Activated T-helper 2 cell treated with anti-CD3 and anti-CD28 coated beads, Interferon-gamma antibody, Interleukin-2, Interleukin-4, amounts not matched to agents 10 μg/mL and 5 μg/mL and 100 μg/mL, durations not matched to agents 14 hours and 24 hours and 36 hours (primary cell): ENCODE measurements at places on chromosomes 1 and 21.

GRCh38 chr1:25848531-25848930, 10.7 kb downstream of the AUNIP start:
- DNase-seq, result no peak
- H3K4me3 ChIP-seq, result no peak overlapping the region
- no peaks in the 10 kb centered on the region for H3K4me1 ChIP-seq
- no peak overlapping the region for H3K27ac ChIP-seq

DNA sequence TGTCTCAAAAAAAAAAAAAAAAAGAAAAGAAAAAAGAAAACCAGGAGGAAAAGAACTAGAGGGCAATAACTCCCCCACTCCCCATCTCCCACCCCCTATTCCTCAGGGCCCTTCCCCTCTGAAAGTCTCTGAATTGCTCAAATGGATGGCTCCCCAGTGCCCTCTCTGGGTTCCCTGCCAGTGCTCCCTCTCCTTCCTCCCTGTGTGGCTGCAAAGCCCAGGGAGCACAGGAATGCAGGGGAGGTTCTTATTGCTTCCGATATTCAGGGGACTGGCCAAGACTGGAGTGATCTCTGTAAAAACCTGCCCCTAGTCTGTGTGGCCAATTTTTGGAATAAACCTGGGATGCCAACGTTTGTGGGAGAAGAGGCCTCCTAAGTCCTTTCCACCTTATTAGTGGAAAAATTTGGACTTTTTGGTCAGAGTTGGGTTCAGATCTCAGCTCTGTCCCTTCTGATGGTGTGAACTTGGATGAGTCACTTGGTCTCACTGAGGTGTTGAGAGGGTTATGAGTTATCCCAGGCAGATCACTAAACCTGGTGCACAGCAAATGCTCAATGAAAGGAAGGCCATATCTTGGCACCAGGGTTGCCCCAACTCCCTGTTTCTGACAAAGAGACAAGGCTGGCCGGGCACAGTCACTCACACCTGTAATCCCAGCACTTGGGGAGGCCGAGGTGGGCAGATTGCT, 13.4 kb upstream of the ARHGEF10L start:
- no peak overlapping the region for H3K27ac ChIP-seq
- no peaks in the 10 kb centered on the region for H3K27me3 ChIP-seq
- H3K36me3 ChIP-seq, result no peaks in the 10 kb centered on the region

DNA sequence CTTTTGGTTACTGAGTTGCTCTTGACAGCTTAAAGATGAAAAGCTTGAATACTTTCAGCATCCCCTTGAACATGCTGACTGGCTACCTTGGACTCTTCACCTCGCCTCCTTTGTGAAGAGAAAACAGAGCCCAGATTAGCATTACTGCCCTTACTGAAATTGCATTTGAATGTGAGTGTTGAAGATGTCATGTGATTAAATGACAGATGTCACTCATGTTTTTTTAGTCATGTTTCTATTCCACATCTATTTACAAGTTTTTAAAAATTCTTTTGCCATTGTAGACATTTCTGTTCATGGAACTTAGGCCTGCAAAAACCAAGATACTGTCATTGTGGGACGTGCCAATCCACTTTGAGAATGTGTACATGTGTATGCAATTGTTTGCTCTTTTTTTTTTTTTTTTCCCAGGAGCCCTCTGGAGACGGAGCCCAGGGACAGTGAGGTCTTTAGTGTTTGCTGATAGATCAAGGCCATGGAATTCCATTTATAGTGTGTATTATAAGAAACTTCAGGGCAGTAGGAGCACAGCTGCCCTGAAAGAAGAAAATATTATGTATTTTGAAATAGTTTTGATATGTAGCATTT, 25.7 kb upstream of the IVNS1ABP start:
- no peak overlapping the region for H3K27ac ChIP-seq
- DNase-seq, result no peak
- peaks cover 4% of the 10 kb centered on the region for H3K36me3 ChIP-seq
- H3K4me3 ChIP-seq, result no peak overlapping the region

DNA sequence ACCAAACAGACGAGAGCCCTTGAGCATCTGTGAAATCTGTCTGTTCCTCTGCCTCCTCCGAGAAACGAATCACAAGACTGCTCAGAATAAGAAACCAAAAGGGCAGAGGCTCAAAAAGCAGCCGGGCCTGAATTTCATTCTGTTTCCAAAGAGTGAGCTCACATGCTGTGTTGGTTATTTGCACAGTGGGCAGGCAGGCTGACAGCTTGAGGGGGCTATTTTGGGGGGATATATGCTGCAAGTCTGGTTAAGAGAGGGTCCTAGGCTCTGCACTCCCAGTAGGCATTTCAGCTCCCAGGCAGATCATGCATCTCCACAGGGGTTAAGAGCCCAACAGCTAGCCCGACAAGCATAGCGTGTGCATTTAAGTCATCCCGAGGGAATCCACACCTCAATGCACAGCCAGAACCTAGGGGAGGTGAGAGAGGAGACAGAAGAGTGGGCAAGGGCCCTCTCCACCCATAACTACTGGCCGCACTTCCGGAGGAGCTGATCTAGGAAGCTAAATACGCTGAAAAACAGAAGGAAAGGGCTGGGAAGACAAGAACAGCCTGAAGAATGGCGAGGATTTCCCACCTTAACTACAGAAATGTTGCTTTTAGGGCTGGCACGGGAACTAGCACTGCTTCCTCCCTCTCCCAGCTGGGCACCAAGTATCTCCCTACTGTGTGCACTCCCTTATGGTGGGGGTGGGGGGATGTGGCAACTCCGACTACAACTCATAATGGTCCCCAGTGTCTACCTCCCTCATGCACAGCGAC, 3.7 kb downstream of the PGBD5 start:
- no peak for DNase-seq
- peaks cover 10% of the 10 kb centered on the region for H3K4me1 ChIP-seq
- H3K27me3 ChIP-seq, result peaks cover 49% of the 10 kb centered on the region
- no peak overlapping the region for H3K4me3 ChIP-seq

DNA sequence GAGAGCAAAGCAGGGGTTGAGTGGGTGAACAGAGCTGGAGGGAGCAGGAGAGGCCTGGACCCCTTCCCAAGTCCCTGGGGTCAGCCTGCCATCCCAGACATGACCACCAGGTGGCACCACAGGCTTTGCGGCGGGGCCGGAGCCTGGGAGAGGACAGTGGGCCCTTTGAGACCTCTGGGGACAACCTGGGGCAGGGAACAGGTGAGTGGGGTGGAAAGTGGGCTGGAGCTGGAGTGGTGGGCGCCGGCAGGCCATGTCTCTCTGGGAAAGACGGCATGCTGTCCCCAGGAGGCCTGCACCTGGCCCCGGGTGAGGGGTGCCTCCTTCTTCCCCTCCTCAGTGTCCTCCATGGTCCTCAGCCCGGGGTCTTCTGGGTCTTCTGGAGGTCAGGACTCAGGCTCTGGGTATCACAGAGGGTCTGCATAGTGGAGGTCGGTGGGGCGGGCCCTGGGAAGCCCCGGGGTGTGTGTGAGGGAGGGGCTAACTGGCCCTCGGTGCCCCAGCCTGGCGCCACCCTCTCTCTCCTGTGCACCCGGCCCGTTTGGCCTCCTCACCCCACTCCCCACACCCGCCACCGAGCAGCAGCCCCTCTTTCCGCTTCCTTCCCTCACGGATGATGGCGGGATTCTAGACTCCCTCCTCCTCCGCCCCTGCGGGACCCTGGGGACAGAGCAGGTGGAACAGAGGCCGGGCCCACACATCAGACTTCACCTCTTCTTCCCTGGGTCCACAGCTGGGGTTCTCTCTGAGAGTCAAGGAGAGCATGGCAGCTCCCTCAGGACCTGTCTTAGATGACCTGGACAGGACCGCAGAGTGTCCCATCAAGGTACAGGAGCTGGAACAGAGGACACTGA, 28.5 kb upstream of the PKP1 start:
- no peaks in the 10 kb centered on the region for H3K27me3 ChIP-seq
- no peaks in the 10 kb centered on the region for H3K4me1 ChIP-seq

DNA sequence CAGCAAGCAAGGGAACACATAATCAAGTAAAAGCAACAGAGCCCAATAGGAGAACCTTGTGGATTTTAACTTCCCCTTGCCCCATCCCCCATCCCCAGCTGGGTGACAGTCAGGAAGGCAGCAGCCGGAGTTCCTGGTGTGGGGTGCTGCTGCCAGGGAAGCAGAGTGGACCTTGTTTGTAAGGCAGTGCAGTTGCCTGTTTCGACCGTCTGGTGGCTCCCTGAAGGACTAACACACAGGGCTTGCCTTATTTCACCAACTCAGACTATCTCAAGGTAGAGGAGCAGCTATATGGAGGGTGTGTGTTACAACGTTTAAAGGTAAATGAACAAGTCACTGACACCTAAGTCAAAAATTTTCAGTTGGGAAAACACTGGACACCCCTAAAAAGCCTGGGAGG, 6.6 kb downstream of the KRTAP10-8 start:
- H3K27ac ChIP-seq, result peak overlapping the region; percentile 70
- peaks cover 22% of the 10 kb centered on the region for H3K36me3 ChIP-seq
- peaks cover 8% of the 10 kb centered on the region for H3K4me1 ChIP-seq
- no peaks in the 10 kb centered on the region for H3K27me3 ChIP-seq

DNA sequence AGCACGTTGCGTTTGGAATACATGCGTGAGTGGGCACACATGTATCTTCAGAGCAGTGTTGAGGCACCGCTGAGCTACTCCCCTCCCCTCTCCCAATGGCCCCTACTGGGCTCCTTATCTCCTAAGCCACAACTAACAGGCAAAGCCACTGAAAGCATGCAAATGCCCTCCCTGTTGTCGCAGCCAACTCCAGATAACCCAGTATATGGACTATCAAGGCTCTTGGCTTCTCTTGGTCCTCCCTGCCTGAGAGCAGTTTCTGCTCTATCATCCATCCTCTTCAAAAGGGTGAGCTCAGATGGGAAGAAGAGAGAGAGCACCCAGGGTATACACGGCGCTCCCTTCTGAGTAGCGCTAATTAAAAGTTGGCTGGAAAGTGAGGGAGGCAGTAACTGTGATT, 58.5 kb upstream of the CNTN2 start:
- peaks cover 14% of the 10 kb centered on the region for H3K27me3 ChIP-seq
- H3K27ac ChIP-seq, result no peak overlapping the region
- no peak for DNase-seq
- no peak overlapping the region for H3K4me3 ChIP-seq

- H3K27me3 ChIP-seq, result peaks cover 9% of the 10 kb centered on the region
- no peak overlapping the region for H3K27ac ChIP-seq
- H3K4me3 ChIP-seq, result no peak overlapping the region
- no peak for DNase-seq
- no peaks in the 10 kb centered on the region for H3K36me3 ChIP-seq
These were observed 307.0 kb upstream of the SGIP1 start for GRCh38 chr1:66226985-66227384.

GRCh38 chr21:36141513-36141925, 6.6 kb downstream of the CBR3 start:
- H3K4me3 ChIP-seq, result no peak overlapping the region
- H3K27me3 ChIP-seq, result no peaks in the 10 kb centered on the region
- H3K27ac ChIP-seq, result no peak overlapping the region
- H3K36me3 ChIP-seq, result peaks cover 48% of the 10 kb centered on the region

DNA sequence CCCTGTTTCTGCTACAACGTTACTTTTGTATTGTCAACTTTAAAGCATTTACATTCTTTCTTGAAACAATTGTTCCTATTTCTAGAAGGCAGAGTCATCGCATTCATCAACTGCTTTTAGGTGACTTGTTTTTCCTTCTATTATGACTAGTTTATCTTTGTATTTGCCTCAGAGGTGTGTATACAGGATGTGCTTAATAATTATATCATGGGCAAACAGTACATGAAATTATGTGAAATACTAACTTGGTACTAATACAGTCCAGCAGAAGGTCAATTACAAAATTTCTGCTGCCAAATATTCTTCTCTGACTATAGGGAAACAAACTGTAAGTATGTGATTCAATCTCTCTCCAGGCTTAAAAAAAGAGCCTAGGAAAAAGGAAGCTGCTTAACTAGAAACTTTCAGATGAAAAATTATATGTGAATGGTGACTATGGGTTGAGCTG, 101.6 kb downstream of the C4BPA start:
- no peaks in the 10 kb centered on the region for H3K36me3 ChIP-seq
- no peaks in the 10 kb centered on the region for H3K27me3 ChIP-seq
- peaks cover 2% of the 10 kb centered on the region for H3K4me1 ChIP-seq

DNA sequence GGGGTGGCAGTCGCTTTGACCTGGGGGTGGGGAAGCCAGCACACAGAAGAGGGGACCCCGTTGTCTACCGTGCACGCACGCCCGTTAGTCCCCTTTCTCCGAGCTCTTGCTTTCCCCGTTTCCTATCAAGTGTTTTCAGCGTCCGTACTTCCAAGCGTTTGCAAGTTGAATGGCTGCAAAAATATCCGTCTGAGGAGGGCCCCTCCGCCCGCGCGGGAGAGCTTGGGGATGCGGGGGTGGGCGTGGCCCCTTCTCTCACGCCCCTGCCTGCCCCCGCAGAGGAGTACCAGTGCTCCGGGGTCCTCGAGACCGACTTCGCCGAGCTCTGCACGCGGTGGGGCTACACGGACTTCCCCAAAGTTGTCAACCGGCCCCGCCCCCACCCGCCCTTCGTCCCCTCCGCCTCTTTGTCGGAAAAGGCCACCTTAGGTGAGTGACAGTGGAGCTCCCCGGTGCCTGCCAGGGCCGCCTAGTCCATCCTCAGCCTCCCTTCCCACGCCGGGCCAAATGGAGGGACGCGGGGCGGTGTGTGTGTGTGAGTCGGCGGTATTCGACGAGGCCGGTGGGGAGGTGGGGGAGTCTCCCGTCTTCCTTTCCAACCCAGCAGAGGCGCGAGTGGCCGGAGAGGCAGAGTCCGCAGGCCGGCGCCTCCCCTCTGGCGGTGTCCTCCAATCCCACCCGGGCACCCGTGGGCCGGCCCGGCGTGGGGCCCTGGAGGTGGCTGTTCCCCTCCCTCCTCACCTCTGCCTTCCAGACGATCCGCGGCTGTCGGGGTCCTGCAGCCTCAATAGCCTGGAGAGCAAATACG, 3.4 kb downstream of the LRRC71 start:
- H3K4me1 ChIP-seq, result peaks cover 20% of the 10 kb centered on the region
- no peak overlapping the region for H3K4me3 ChIP-seq
- no peak for DNase-seq
- peaks cover 85% of the 10 kb centered on the region for H3K27me3 ChIP-seq
- no peaks in the 10 kb centered on the region for H3K36me3 ChIP-seq
- no peak overlapping the region for H3K27ac ChIP-seq

DNA sequence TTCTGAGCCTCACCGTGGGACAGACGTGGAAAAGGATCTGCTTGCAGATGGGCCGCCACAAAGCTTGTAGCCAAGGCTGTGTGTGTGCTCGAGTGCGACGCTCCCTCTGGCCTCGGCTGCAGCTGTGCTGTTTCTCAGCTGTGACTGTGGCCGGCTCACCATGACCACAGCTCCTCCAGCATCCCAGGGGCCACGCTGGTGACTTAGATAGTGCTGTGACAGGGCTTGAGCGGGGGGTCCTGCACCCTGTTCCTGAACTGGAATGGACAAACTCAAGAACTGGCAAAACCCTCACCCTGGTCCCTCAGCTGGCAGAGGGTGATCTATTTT, 17.4 kb upstream of the ACTRT2 start:
- H3K27ac ChIP-seq, result no peak overlapping the region
- no peak for DNase-seq
- H3K27me3 ChIP-seq, result no peaks in the 10 kb centered on the region
- no peaks in the 10 kb centered on the region for H3K4me1 ChIP-seq
- no peaks in the 10 kb centered on the region for H3K36me3 ChIP-seq
- H3K4me3 ChIP-seq, result no peak overlapping the region

DNA sequence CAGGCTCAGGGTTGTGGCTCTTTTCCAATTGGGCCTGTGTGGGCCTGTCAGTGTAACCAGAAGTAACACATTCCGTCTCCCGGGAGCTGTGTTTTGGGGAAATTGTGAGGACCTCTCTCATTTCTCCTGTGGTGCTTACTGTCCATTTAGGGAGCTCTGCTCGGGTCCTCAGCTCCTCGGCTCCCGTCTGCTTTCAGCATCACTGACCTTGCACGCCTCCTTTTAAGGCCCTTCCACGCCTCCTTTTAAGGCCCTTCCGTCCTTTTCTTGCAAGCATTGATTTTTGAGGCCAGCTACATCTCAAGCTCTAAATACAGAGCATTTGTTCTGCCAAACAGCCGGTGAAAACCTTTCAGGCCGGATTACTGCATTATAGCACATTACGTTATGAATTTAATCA, 9.7 kb downstream of the CA6 start:
- H3K36me3 ChIP-seq, result peaks cover 16% of the 10 kb centered on the region
- H3K4me1 ChIP-seq, result peaks cover 17% of the 10 kb centered on the region
- no peak overlapping the region for H3K4me3 ChIP-seq
- H3K27ac ChIP-seq, result no peak overlapping the region
- no peak for DNase-seq
